ENCODE measurements at places on chromosomes 13 and 19.

GRCh38 chr13:97866751-97867150 lies 86.7 kb upstream of the IPO5 start:
- no peak for DNase-seq

DNA sequence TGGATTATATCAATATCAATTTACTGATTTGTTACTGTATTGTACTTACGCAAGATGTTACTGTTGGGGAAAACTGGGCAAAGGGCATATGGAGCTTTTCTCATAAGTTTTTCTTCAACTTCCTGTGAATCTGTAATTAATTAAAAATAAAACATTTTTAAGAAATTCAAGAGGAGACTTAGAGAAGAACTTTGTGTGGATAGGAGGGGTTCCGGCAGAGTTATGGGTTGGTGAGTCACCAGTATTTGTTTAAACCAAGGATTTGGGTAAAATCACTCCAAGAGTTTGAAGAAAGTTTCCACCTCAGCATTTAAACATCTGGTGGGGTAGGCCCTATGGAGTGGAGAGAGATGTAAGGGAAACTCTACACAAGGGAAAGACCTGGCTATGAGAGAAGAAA lies 379.6 kb downstream of the TSHZ3 start:
- no peak for DNase-seq

- no peak for DNase-seq
Measured at GRCh38 chr13:60392131-60392530, 4.9 kb upstream of the TDRD3 start.

GRCh38 chr13:102293723-102294122 lies 108.1 kb downstream of the FGF14 start:
- no peak for DNase-seq
